ENCODE measurements at places on chromosomes 6 and 20. TPM values are rescaled to one million over a fixed set of nuclear protein-coding genes. Genes with fewer than 3 reads are reported as not detected.

HLA-DPA1 gene
- total RNA-seq, result not detected

GJA10 gene
- total RNA-seq, result not detected

DNAH8 gene
- not detected for total RNA-seq

TPD52L1 gene
- total RNA-seq, result 102 TPM

CENPQ gene
- total RNA-seq, result 10.5 TPM

Measured in airway epithelial cell (primary cell).